CD4-positive, alpha-beta T cell treated with Interleukin-6 at 100 ng/mL for 8 hours (primary cell): ENCODE measurements at places on chromosomes 16 and 17.
A peak's percentile ranks its signal among the peaks of the same experiment; 100 is the strongest.

DNA sequence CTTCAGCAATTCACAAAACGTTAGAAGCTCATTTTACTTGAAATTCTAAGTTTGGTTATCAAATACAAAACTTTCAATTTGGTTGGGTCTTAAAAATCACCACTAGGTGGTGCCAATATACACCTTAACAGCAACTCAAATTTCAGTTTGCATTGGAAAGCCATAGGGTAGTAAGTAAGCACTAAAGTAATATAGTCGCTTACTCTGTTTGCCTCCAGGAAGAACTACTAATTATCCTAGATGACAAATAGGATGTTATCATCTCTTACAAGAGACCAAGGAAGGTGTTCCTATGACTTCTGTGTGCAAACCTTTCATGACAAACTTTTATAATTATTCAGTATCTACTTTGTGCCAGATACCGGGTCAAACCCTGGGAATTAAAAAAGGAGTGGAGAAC is 93.3 kb downstream of the MYO1D start:
- peak; percentile 40 for DNase-seq

DNA sequence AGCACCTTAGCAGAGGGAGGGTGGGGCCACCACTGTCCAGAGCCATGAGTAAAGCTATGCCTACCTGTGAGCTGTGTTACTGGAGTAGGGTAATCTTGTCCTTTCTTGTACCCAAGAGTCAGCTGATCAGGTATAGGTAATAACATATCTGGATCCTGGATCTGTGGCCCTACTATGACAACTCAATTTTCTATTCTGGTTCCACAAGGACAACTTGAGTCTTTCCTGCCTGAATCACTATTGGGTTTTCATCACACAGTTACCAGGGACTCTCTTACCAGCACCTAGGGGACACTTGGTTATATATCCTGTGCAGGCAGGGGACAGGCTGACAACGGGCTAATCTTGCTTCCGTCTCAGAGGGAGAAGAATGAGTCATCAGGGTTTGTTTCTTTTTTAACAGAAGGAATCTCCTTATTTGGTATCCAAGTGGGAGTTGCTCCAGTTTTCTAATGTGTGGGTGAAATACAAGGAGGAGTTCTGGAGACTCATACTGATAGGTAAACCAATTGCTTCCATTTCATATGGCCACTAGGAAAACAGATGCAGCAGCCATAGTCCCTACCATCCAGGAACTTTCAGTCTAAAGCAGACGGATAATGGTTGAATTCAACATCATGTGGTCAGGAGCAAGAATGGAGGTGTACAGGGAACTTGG is 6.8 kb downstream of the ZNF267 start:
- DNase-seq = peak; percentile 52

DNA sequence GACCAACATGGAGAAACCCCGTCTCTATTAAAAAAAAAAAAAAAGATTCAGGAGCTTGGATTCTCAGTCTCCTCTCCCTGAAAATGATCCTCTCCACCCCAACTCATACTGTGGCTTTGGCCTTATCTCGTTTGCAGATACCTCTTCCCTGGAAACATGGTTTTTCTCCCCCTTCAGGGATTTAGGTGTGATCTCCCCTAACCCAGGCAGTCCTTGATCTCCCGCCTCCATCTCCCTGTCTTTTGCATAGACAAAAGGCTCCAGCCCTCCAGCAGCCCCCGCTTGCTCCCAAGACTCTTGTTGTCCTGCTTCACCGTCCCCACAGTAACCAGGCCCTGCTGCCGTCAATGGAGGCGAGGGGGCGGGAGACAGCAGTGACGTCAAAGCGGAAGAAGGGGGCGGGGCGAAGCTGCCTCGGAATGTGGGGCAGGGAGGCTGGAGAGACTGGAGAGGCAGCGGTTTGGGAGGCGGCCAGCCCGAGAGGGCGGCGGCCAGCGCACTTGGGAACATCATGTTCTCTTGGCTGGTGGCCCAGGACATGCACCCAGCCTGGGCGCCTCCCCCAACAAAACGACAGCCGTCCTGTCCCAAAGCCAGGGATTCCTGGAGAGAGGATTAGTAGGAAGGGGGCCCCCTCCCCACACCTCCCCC is 1.9 kb upstream of the PER1 start:
- DNase-seq = peak; percentile 86

GRCh38 chr17:13311306-13311705 is 290.4 kb downstream of the HS3ST3A1 start:
- DNase-seq = no peak

- DNase-seq = no peak
Measured at GRCh38 chr16:62676306-62676705, 640.1 kb upstream of the CDH8 start.

DNA sequence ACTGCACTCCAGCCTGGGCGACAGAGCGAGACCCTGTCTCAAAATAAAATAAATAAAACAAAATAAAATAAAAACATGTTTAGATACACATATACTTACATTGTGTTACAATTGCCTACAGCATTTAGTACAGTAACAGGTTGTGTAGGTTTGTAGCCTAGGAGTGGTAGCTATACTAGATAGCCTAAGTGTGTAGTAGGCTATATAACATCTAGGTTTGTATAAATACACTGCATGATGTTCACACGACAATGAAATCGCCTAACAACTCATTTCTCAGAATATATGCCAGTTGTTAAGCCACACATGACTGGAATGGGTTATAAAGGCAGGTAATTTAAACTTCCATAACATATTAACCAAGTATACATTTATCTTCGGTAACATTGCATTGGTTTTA is 90.6 kb downstream of the TUBD1 start:
- no peak for DNase-seq
